ENCODE measurements at places on chromosomes 1 and 21. TPM values are rescaled to one million over a fixed set of nuclear protein-coding genes. Genes with fewer than 3 reads are reported as not detected.

TNFRSF9 gene
- 0.62 TPM for total RNA-seq

- no peaks in the 10 kb centered on the region for H3K4me1 ChIP-seq
- no peak overlapping the region for H3K27ac ChIP-seq
- H3K4me3 ChIP-seq = no peak overlapping the region
- no peak for DNase-seq
- peaks cover 13% of the 10 kb centered on the region for H3K27me3 ChIP-seq
- H3K36me3 ChIP-seq = no peaks in the 10 kb centered on the region
Observed at GRCh38 chr1:160127865-160128523, 12.4 kb downstream of the ATP1A2 start.

GRCh38 chr1:86339906-86340305 lies 56.2 kb downstream of the ODF2L start:
- no peak overlapping the region for H3K27ac ChIP-seq
- peaks cover 7% of the 10 kb centered on the region for H3K27me3 ChIP-seq
- no peak for DNase-seq
- H3K36me3 ChIP-seq = no peaks in the 10 kb centered on the region

DDX59 gene
- total RNA-seq = 25.7 TPM

GRCh38 chr1:41558761-41559171 lies 74.3 kb upstream of the EDN2 start:
- no peak overlapping the region for H3K27ac ChIP-seq
- H3K4me3 ChIP-seq = no peak overlapping the region
- no peaks in the 10 kb centered on the region for H3K27me3 ChIP-seq
- no peaks in the 10 kb centered on the region for H3K4me1 ChIP-seq

STYXL2 gene
- total RNA-seq = not detected

TMPRSS3 gene
- total RNA-seq = 8.9 TPM

DNA sequence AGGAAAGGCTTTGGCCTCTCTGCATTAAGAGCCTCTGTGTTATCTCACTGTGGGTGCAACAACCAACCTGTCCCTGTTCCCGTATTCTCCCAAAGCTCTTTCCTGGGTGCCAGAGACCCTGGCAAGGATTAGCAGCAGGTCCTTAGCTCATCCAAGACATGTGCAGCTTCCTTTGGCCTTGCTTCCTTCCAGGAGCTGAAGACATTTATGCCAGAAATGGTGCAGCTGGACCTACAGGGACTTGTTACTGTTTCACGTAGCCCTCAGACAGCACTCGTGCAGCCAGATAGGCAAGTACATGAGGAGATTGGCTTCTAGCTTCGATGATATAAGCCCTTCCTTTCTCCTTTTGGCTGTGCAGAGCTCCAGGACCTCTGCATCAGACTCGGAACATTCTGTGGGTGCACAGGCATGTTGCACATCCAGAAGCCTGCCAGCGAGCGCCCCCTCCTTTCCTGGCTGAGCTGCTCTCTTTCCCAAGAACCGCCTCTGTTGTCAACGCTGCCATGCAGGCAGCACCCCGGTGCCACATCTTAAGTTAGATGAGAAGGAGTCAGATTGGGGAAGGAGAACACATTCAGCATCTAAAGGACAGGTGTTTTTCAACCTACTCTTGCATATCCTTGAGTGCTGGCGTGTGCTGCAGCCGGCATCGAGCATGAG lies 284.5 kb upstream of the PLXNA2 start:
- H3K27ac ChIP-seq = no peak overlapping the region
- no peak overlapping the region for H3K4me3 ChIP-seq
- H3K4me1 ChIP-seq = no peaks in the 10 kb centered on the region
- no peak for DNase-seq

- peaks cover 7% of the 10 kb centered on the region for H3K36me3 ChIP-seq
- peak overlapping the region; percentile 67 for H3K27ac ChIP-seq
- DNase-seq = peak; percentile 37
- peak overlapping the region; percentile 57 for H3K4me3 ChIP-seq
- H3K27me3 ChIP-seq = peaks cover 12% of the 10 kb centered on the region
Observed at GRCh38 chr1:33255347-33256220, 708 bp upstream of the ZNF362 start.

DNA sequence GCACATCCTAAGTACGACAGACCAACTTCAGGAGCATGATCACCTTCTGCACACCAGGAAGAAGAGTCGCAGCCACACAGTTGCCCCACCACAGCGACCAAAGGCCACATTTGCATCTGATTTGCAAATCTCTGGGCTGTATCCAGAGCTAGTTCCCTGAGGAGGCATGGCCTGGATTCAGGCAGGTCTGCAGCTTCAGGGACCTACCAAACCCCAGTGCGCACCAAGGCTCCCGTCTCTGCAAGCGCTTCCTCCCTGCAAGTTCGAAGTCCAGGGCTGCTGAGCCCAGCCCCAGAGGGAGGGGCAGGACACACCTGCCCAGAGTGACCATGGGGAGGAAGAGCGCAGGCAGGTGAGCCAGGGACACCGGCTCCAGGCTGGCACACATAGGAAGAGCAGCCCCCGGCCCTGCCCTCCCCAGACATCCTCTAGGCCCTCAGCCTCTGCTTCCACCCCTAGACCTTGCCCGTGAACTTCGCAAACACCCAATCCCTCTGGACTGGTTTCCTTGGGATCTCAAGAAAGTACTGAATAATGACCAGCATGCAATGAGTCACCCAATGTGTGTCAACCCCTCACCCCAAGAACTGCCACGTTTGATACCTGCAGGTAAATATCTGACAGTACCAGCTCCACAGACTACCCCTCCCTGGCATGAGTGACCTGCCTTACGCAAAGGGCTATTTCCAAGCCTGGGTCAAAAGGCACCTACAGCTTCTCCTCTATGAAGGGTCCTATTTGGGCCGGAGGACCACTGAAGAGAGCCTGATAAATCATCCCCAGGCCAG lies 36.8 kb downstream of the CASZ1 start:
- H3K4me3 ChIP-seq = no peak overlapping the region

DNA sequence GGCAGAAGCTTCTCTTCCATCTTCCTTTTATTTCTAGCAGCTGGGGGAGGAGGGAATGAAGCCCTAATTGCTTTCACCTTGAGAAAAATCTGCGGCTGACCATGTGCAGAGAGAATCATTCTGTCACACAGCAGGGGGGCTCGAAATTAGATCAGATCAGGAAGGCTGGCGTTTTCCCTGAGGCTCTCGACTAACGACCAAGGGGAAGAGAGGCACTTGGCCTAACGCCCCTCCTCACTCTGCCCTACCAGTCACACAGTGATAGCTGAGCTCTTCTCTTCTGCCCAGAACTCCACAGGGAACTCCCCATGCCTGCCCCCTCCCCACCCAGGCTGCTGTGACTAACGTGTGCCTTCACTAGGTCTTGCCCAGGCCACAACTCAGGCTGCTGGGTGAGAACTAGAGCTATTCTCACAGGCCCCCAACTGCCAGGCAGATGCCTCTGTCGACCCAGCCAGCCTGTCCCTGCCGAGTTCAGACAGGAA lies 26.5 kb upstream of the KHDRBS1 start:
- H3K4me3 ChIP-seq = no peak overlapping the region
- no peaks in the 10 kb centered on the region for H3K27me3 ChIP-seq
- peaks cover 50% of the 10 kb centered on the region for H3K4me1 ChIP-seq
- no peak for DNase-seq
- H3K36me3 ChIP-seq = peaks cover 4% of the 10 kb centered on the region
- peak overlapping the region; percentile 46 for H3K27ac ChIP-seq

NR5A2 gene
- total RNA-seq = not detected

DNA sequence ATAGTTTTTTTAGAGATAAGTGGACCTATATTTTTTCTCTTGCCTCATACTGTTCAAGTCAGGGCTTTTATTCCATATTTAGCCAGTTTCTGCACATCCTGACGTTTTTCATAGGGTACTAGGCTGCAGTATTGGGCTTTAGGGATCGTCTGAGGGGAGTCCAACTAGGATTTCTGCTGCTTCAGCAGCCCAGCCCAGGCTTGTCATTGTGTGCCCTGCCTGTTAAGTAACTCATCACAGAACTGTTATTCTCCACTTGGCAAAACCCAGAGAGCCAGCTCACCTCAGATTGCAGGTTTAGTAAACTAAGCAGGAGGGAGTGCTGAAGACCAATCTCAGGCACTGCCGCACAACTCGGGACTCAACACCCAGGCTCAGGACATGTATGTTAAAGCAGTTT lies 2.8 kb downstream of the GALNT2 start:
- no peaks in the 10 kb centered on the region for H3K27me3 ChIP-seq
- H3K4me1 ChIP-seq = peaks cover 54% of the 10 kb centered on the region
- no peak for DNase-seq
- H3K4me3 ChIP-seq = no peak overlapping the region
- peaks cover 4% of the 10 kb centered on the region for H3K36me3 ChIP-seq

DNA sequence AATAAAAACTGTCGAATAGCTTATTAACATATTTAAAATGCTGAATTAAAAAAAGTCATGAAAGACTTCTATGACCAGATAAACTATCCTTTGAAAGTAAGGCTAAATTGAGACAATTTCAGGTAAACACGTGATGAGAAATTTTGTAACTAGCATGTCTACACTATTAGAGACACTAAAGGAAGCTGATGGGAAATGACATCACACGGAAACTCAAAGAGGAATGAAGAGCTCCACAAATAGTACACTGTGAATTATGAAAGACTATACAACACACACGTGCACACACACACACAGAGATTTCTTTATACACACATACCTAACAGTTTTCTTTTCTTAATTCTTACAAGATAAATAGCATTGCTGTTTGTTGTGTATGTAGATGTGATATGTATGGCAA lies 70.9 kb upstream of the PLA2G4A start:
- H3K4me1 ChIP-seq = no peaks in the 10 kb centered on the region
- no peak overlapping the region for H3K4me3 ChIP-seq
- no peak overlapping the region for H3K27ac ChIP-seq
- H3K36me3 ChIP-seq = no peaks in the 10 kb centered on the region
- peaks cover 4% of the 10 kb centered on the region for H3K27me3 ChIP-seq

ARTN gene
- 0.10 TPM for total RNA-seq

GRCh38 chr1:23567996-23568607 lies 8.8 kb upstream of the ID3 start:
- H3K4me1 ChIP-seq = peaks cover 17% of the 10 kb centered on the region
- peaks cover 5% of the 10 kb centered on the region for H3K36me3 ChIP-seq

- no peak for DNase-seq
- H3K27me3 ChIP-seq = no peaks in the 10 kb centered on the region
- no peak overlapping the region for H3K4me3 ChIP-seq
- H3K27ac ChIP-seq = no peak overlapping the region
- H3K4me1 ChIP-seq = peaks cover 22% of the 10 kb centered on the region
Observed at GRCh38 chr1:174005032-174005431, 17.1 kb downstream of the RC3H1 start.

DNA sequence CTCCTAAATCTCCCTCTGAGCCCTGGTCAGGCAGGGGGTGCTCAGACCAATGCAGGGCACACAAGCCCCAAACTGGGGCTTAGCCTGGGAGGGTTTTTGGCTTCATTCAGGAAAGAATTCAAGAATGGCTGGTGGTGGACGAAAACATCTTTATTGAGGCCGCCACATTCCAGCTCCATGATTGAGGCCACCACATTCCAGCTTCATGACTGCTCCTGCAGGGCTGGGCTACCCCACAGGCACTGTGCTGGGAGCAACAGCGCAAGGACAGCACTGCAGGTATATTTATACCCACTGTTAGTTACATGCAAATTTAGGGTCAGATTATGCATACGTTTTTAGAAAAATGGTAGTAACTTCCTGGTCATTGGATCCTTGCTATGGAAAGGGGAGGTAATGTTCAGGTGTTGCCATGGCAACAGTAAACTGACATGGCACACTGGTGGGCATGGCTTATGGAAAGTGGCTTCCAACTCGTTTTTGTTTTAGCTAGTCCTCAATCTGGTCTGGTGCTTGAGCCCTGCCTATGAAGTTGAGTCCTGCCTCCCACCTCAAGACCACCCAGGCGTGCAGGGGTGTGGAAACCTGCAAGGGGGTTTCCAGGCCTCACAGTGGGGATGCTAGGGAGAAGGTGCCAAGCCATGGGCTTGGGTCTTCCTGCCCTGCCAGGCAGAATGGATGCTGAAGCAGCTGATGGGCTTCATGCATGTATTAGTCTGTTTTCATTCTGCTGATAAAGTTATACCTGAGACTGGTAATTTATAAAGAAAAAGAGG lies 348.7 kb upstream of the AJAP1 start:
- no peak overlapping the region for H3K4me3 ChIP-seq
- no peaks in the 10 kb centered on the region for H3K27me3 ChIP-seq
- DNase-seq = no peak
- no peaks in the 10 kb centered on the region for H3K36me3 ChIP-seq

RHOU gene
- total RNA-seq = 7.9 TPM

PLEKHN1 gene
- 3.2 TPM for total RNA-seq

IL20 gene
- not detected for total RNA-seq

- H3K27me3 ChIP-seq = no peaks in the 10 kb centered on the region
- no peak overlapping the region for H3K4me3 ChIP-seq
- no peaks in the 10 kb centered on the region for H3K4me1 ChIP-seq
- H3K36me3 ChIP-seq = no peaks in the 10 kb centered on the region
- no peak overlapping the region for H3K27ac ChIP-seq
Observed at GRCh38 chr1:34125721-34126380, 39.2 kb downstream of the CSMD2 start.

ANGPTL3 gene
- not detected for total RNA-seq

DNA sequence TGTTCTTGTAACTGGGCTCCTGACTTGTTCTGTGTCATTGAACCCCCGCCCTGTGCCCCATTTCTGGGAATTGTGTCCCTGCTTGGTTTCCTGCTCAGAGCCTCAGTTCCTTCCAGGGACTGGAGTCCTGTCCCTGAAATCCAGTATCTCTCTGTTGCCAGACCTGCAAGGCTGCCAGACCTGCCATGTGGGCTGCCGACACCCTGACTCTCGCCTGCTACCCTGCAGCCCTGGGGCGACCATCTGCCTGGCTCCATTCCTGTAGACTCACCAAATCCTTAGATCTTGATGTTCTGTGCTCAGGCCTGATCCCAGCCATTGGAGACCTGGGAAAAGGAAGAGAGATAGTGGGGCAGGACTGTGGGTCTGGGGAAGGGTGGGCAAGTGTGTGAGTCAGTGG lies 383.3 kb upstream of the PROX1 start:
- H3K36me3 ChIP-seq = no peaks in the 10 kb centered on the region
- no peak for DNase-seq
- no peak overlapping the region for H3K4me3 ChIP-seq
- no peak overlapping the region for H3K27ac ChIP-seq
- no peaks in the 10 kb centered on the region for H3K4me1 ChIP-seq
- no peaks in the 10 kb centered on the region for H3K27me3 ChIP-seq

SEMA6C gene
- total RNA-seq = 3.8 TPM

- peak overlapping the region; percentile 72 for H3K4me3 ChIP-seq
- H3K4me1 ChIP-seq = peaks cover 69% of the 10 kb centered on the region
- H3K27ac ChIP-seq = peak overlapping the region; percentile 95
Observed at GRCh38 chr1:1779691-1780597, 1.7 kb upstream of the NADK start.
